A172 (cell line): ENCODE measurements at places on chromosomes 11 and 22. TPM values are rescaled to one million over a fixed set of nuclear protein-coding genes. Genes with fewer than 3 reads are reported as not detected.

- no peak for DNase-seq
Observed at GRCh38 chr11:36713715-36714114, 115.7 kb upstream of the RAG2 start.

GRCh38 chr11:32892355-32893092, at the start of gene QSER1:
TSS of gene QSER1 (plus strand) at chr11:32892811. CDS start at chr11:32893126, 315 bp downstream.
- DNase-seq: peak; percentile 34

DNA sequence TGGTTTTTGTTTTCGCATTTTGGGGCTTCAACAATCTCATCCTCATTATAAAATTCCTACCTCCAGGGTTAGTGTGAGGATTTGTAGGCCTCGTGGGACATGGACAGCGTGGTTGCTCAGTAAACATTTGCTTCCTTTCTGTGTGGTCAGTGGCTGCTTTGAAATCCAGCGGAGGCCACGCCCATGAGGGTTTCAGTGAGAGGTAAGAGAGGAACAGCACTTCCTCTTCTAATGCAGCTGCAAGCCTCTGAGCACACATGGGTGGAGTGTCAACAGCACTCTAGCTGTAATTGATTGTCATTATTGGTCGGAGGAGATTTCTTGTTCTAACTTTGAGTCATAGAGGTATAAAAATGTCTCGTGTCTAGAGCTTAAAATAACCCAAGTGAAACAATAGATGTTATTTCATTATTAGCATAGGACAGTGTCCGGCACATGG, 6.0 kb upstream of the ARHGAP42 start:
- peak; percentile 68 for DNase-seq

DNA sequence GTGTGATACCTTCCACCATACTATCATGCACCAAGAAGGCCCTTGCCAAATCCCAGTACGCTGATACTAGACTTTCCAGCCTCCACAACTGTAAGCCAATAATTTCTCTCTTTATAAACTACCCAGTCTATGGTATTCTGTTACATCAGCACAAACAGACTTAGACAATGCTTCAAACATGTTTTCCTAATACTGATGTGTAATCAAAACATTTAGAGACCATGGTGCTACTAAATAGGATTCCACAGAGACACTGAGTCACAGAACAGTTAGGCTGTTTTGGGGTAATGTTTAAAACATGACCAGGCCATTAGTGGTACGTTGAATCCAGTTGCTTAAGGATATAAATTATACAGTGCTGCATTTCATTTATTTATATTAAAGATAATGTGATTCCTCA, 103.7 kb downstream of the PICALM start:
- no peak for DNase-seq

DNA sequence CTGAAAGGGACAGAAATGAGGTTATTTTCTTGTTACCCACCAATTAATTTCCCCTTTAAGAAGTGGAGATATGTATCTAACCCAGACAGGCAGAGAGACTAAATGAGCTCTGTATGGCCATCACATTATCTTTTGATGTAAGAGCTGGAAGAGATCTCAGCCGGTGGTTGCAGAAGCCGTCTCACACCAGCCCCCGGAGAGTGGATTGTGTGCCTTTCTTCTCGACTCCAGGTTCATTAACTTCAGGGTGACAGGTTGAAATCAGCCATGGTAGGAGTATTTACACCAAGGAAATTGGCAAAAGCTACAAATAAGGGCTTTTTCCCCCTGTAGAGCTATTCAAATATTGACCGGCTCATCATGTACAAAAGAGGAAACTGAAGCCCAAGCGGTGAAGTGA, 580.3 kb upstream of the CADM1 start:
- DNase-seq: no peak

- no peak for DNase-seq
Observed at GRCh38 chr11:70040869-70041501, 37.1 kb upstream of the ANO1 start.

DNA sequence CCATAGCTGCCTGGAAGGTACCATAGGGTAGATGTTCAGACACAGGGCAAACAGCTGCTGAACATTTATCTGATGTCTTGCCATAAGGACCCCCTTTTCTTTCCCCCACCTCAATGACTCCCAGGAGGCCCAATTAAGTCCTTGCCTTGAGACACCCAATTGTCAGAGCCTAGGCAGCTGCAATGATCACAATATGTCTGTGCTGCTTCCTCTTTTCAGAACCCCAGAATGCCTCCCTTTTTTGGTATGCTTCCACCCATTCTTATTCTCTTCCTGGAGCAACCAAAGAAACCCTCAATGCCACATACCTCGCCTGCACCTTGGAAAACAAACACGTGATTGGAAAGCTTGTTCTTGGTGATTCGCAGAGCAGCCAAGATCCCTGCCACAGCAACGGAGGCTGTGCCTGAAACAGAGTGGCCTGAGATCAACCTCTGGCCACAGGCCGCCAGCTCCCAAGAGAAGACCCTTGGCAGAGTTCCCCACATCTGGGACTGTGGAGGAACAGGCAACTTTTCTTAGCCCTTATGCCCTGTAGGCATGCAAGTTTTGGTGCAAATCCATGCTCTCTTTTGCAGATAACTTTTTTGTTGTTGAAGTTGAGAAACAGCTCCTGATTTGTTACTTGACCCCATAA, 75.4 kb downstream of the CCDC81 start:
- DNase-seq: no peak

DNA sequence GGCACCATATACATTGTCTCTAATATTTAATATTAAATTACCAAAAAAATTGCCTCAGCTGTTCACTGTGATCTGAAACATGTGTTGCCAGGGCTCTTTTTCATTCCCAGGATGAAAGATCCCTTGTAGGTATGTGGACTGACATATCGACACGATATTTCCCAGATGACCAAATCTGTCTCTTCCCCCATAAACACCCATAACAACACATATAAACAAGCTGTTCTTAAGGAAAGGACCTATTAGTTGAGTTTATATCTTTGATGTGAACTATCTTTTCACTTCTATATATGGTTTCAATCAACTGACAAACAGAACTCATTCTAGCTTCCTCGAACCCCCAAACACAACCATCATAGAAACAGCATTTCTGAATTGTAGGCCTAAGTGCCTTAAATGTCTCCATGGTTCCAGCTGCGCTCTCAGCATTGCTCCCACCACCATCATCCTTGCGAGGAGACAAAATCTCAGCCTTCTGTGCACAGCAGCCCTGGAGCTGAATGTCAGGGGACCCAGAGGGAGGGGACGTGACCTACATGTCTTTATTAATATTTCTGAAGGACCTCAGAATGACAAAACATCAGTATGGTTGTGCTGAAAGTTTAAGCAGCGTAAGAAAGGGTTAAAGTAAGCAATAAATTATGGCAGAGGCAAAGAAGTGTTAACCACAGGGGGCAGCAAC, 67.0 kb downstream of the ETS1 start:
- DNase-seq: no peak

DNA sequence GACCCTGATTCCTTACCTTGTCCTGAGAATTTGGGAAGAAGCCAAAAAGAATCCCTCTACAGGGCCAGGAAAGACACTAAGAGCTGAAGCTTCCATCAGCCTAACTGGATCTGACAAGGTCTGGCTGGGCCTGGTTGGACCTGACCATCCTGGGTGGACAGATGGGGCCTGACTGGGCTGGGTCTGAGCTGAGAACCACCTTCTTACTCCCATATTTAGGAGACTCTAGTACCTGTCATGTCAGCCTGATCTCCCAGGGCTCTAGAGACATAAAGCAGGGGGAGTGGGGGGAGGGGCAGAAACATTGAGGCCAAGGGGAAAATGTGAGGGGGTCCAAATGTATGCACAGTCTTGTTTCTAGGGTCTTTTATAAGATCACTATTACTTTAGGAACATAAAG, 129.9 kb downstream of the BUD13 start:
- DNase-seq: no peak

- DNase-seq: no peak
Observed at GRCh38 chr11:66299186-66299585, 7.5 kb downstream of the TMEM151A start.

DNA sequence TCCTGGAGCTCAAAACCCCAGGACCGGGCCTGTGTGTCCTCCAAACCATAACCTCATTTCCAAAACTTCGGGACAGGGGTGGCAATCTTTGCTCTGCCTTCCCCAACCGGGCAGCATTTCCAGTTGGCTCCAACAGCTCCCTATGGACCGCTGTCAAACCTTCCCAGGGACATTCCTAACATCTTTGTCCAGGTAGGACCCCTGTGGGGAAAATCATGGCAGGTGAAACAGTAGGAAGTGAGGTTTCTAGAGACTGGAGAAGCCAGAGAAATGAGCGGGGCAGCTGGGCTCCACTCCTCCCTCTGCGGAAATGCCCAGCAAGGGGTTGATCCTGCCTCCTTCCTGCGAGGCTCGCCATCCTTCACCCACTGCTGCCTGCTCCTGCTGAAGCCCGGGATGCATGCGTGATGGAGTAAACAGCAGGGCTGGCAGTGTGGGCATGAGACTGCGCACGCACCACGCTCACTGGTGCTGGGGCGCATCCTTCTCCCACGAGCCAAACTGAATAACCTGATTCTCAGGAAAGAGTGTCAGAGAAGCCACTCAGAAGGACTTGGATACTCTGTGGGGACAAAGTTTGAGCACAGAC, 136.4 kb downstream of the BUD13 start:
- no peak for DNase-seq

GRCh38 chr11:131674051-131674755, 303.8 kb downstream of the NTM start:
- DNase-seq: peak; percentile 54

DNA sequence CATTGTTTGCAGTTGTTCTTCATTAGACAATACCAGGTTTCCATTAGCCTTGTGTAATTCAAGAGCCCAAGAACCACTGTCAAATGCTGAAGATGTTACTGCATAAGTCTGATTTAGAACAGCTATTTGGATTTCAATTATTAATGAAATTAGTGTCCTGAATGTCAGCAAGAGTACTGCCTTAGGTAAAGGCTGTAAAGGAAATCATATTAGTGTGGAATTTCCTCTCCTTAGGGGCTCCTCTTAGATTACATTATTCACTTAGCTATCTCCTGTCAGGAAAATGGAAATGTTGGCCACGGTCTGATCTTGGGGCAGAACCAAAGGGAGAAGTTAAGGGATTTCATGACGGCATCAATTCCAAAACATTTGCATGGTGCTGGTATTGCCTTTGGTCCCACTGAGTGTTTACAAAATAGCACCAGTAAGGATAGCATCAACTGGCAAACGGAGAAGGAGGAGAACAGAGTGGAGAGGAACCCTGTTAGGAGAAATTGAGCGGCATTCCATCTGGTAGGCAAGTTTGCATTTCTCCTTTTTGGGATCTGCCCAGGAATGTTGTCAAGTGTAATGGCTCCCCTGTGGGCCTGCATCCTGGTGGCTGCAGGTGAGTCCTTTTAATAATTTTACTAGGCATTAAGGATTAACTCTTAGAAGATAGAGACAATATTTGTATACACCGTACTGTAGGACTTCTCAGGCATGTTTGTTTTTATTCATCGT, at the start of gene HTR3B:
TSS of gene HTR3B (plus strand) at position 418 of the 723 bp plus-strand sequence. CDS start at position 556, 138 bp downstream.
- DNase-seq: no peak

DNA sequence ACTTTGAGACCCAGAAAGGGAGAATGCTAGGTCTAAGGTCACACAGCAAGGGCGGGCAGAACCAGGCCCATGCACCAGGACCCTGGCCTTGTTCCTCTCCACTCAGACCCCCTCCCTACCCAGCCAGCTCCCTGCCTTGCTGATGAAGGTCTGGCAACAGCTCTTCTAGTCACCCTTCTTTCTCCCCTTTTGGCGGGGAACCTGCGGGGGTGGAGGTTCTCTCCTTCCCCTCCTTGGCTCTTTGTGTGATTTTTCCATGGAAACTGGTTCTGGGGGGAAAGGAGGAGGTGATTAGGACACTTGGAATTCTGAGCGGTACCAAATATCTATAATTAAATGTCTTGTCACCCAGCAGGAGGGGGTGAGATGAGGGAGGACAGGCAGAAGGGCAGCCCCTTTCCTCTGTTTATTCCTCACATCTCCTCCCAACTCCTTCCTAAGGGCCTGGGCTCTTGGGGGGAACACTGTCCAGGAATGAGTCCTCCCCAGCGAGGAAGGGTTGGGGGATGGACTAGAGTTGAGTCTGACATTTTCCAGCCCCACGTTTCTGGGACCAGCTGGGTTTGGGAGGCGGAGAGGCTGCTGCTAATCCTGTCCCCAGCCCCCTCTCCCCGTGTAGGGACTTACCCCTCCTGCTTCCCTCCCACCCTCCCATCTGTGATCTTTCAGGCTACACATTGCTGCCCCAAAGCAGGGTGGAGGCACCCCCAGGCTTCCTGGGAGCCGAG, 7.4 kb downstream of the ARHGEF17 start:
- DNase-seq: no peak

- DNase-seq: peak; percentile 54
Observed at GRCh38 chr22:20524004-20524481, 16.6 kb downstream of the MED15 start.

DNA sequence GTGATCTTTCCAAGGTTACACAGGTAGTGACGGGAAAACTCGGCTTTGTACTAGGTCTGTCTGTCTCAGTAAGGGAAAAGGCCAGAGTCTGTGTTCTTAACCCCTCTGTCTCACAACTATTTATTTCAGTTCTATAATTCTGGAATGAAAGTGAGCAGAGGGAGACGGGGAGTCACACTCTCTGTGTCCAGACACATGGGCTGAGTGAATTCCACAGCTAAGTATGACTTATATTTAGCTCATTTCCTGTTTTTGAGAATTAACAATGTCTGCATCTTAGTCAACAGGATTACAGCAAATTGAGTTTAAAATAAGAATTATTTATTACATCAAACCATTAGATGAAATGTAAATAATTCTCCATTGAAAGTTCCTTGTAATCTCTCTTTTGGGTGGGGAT, 62.5 kb upstream of the OR4B1 start:
- DNase-seq: peak; percentile 25

DNA sequence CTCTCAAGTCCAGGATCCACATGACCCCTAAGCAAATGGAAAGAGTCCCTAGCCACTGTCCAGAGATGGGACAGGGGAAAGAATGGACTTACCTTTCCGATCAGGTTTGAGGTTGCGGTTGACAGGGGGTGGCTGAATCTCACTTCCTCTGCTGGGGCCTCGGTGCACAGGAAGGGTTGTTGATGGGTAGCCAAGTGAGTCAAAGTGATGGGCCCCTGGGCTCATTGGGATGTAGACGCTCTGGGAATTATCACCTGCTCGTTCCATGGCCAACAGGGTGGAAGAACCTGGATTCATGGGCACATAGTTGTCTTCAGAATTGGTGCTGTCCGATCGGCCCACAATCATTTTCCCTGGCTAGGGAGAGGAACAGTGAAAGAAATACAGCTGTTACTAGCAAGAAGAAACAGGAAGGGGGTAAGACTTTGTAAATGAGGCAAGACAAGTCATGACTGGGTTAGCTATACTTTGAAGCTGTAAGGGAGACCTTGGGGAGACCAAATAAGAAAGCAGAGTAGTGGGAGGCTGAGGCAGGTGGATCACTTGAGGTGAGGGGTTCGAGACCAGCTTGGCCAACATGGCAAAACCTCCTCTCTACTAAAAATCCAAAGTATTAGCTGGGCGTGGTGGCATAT, 34.7 kb downstream of the USP35 start:
- DNase-seq: no peak

GRCh38 chr22:22692707-22693530, 48.5 kb downstream of the GGTLC2 start:
- peak; percentile 38 for DNase-seq

Gene CWF19L2
- 5.5 and 8.0 TPM in 2 replicates for total RNA-seq

Gene SCGB1A1
- not detected in 2 replicates for total RNA-seq

Gene RFPL1
- not detected in 2 replicates for total RNA-seq

Gene MIAT
- total RNA-seq: 1.9 and 2.2 TPM in 2 replicates

Gene FAM181B
- not detected in 2 replicates for total RNA-seq

Gene SLC22A8
- not detected in 2 replicates for total RNA-seq

Gene ACTN3
- 11.2 TPM in 1 of 2 replicates, not detected in the other for total RNA-seq

Gene GGTLC2
- not detected in 2 replicates for total RNA-seq

Gene APOA5
- not detected in 2 replicates for total RNA-seq

Gene SCUBE1
- not detected in 2 replicates for total RNA-seq

Gene KRTAP5-9
- total RNA-seq: not detected in 2 replicates

Gene PATE2
- total RNA-seq: not detected in 2 replicates
